ENCODE measurements at places on chromosomes 16 and 17.

GRCh38 chr17:27318228-27318627, 24.3 kb downstream of the WSB1 start:
- DNase-seq: no peak

- no peak for DNase-seq
These were observed 156.5 kb downstream of the RGS9 start for GRCh38 chr17:65293584-65294180.

DNA sequence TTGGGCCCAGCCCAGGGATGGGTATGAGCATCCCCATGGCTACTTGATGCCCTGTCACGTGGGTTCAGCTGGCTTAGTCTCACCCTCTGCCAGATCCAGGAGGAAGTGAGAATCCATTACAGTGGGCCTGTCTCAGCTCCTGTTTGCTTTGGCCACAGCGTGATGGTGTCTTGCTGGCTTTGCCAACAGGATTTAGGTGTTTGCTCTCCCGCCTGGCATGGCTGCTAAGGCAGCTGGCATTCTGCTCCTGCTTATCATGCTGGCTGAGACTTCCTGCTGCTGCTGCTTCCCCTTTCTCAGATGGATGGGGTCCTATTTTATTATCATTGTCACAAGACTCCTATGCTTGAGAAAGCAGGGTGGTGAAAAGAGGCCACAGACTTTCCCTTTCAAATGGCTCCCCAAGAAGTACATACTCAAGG, 28.3 kb upstream of the HOXB13 start:
- no peak for DNase-seq

GRCh38 chr17:30477774-30478115, 537 bp downstream of the GOSR1 start:
- no peak for DNase-seq

DNA sequence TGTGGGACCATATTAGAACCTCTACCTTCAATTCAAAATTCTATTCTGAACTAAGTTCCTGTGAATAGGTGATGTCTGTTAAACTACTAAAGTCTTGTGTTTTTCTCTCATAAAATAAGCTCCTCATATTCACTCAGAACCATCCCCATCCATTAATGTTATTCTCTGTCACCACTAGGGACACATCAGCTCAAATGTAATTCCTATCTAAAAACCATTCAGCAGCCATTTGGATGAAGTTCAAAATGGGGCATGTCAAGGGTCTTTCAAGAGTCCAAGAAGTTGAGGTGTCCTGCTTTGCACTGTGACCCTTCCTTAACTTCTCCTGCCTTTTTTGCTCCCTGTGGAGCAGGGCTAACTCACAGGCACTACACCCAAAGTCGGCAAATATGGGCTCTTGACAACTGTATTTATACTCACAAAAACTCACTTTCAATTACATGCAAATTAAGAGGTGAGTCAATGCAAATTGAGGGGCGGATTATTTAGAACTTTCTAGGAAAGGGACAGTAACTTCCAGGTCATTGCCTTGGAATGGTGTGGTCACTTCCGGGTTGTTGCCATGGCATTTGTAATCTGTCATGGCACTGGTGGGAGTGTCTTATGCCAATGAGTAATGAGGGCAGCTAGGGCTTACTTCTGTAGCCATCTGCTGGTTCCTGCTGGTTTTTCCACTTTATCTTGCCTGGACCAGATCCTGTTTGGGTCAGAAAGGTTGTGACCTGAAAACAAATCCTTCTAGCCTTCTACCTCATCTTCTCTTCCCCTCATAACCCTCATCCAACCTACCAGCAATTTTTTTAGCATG, 128.2 kb upstream of the COX10 start:
- no peak for DNase-seq

DNA sequence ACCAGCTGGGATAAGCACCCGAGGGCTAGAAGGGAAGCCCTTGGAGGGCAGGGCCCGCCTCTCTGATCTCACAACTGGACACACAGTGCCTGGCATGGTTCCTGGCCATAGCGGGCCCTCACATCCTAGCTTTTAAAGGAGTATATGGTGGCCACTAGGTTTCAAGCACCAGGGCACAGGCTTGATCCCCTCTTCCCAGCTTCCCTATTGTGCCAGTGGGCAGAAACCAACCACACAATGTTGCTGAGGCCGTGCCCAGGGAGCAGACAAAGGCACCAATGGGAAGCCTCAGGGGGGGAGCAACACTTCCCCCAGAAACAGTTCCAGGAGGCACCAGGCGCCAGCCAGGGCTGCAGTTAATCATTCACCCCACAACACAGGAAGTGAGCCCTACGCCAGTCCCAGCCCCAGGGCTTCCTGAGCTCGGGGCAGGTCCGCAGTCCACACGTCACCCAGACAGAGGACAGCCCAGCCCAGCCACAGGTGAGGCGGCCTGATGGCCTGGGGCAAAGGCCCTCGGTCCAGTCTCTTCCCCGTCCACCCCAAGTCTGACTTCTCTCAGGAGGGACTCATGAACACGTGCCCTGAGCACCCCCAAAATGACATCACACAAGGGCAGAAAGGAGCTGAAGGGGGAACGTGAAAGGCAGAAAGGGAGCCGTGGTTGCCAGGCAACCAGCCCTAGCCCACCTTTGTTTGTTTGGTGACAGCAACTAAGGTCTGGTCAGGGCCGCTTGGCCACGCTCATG, 12.8 kb downstream of the SMIM5 start:
- DNase-seq: peak; percentile 15

DNA sequence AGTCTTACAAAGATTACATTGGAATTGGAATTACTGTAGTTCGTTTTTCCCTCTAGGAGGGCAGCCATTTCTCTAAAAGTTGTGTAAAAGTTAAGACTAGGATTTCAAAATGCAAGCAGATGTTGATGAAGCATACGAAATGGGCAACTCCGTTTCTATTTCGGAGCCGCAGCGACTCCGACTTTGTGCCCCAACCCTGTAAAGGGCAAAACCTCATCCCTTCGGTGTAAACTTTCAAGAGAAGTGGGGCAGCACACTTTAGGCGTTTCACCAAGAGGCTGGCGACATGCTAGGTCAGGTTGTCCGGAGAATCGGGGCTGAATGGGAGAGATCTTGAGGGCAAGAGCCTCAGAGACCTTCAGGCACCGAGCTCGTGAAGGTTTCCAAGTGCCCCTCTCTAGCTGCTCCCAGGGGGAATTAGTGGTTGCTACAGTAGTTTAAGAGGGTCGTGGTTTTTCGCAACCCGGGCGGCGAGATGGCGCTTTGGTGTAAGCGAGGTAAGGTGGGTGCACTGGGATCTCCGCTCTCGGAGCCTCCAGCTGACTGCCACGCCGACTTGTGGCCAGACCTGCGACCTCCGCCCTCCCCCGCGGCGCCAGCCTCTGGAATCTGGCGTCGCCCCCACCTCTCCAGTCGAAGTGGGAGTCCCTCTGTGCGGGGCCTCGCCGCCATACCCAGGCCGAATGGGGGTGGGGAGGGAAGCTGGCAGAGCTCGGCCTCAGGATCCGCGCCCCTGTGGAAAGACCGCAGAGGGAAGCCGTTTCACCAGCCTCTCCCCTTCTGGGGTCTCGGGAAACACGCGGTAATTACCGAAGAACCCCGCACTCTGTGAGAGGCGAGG, 1.0 kb upstream of the HEXIM2 start:
- DNase-seq: peak; percentile 69

DNA sequence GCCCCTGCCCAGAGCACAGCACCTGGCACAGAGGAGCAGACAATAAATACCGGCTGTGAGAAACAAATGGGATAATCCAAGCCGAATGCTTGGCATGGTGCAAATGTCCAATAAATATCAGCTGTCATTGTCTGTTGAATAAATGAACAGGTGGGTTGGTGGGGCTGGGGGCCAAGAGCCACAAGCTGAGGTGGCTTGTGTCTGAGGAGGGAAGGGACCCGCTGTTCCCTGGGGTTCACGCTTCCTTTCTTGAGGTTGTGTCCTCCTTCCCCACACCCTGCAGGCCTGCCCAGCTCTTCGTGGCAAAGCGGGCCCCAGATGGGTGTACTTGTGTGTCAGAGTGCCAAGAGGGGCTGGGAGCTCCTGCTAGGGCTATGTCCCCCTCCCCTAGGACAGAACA, 38.6 kb downstream of the ARHGAP27 start:
- DNase-seq: no peak

DNA sequence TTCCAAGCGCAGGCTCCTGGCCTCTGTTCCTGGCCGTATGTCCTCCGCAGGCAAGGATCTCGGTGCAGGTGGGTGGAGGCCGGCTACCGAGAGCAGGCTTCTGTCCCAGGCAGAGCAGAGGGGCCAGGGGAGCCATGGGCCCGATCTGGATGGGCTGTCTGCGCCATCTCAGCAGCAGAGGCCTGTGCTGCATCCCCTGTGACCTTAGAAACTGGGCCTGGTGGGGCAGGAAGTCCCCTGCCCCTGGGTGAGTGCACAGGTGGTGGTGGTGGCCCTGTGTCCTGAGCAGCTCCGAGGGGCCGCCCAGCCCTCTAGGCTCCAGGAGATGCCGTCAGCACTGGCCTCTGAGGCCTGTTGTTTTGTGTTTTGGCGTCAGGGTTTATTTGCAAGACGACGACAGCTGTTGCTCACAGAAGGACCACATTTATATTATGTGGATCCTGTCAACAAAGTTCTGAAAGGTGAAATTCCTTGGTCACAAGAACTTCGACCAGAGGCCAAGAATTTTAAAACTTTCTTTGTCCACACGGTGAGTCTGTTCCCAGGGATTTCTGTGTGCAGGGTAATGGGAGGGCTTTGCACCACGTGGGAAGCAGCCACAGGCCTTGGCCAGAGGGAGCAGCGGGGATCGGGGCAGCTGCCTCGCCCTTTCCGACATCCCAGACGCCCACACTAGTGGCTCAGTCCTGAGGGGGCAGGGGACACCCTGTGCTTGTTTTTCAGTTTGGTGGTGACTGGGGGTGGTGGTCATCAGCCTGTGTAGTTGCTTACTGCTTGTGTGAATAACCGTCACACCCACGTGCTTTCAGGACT, 59.1 kb downstream of the PDPK1 start:
- DNase-seq: no peak

DNA sequence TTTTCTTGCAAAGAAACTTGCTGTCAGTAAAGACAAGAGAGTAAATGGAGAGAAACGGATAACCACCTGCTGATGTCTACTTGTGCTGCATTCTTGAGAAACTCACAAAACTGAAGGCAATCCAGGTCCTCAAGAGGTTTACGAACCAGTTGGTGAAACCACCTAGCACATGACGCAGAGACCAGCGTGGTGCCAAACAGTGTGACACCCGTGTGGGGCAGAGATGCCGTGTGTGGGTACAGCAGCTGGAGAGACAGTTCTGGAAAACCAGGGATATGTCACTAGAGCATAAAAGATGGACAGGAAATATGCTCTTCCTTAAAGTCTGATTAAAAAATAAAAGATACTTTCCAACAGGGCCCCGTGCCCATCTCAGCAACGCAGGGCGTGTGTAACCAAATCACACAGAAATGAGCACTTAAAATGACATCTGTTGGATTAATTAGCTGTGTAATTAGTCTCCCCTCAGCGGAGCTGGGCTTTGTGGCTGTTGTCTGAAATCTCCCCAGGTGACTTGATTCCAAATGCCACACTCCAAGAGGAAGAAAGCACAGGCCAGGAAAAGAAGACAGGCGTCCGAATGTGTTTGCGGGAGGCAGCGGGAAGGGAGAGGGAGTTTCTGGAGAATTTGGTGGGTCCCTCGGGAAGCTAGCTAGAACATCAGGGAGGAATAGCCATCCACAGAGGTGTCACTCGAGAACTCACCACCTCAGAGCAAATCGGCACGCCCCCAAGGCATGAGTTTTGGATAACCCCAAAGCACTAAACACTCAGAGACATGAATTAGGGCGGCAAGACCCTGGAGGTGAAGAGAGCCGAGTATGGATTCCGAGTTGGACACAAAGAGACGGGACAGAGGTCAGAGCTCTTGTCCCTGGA, 109.8 kb downstream of the ZFHX3 start:
- no peak for DNase-seq

GRCh38 chr17:36130346-36130745, 26.7 kb downstream of the CCL4 start:
- no peak for DNase-seq

DNA sequence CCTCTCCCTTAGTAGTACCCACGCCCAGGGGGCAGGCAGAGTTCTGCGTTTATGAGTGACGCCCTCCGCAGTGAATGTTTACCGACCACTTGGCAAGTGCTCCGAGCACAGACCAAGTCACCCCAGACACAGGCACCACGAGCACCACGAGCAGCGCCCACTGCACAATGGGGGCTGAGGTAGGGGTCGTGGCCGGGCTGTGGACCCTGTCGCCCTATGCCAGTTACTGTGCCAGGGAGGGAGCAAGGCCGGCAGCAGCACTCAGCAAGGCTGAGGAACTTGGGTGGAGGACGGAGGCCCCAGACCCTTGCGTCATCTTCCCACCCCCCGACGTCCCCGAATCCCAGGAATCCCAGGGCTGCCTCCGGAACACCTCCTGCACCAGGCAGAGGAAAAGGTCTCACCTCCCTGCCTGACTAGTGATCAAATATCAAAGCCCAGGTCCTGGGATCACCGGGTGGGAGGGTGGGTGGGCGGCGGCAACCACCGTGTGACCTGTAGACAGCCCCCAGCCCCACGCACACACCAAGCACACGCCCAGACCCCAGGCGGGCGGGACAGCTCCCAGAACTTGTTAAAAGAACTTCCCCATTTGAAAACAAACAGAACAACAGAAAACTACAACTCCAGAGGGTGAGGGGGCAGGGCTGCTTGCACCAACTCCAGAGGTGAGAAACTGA, 5.4 kb downstream of the VASN start:
- no peak for DNase-seq

- DNase-seq: no peak
These were observed 29.1 kb downstream of the DUSP14 start for GRCh38 chr17:37518826-37519225.

- DNase-seq: no peak
These were observed 4.4 kb downstream of the MVP start for GRCh38 chr16:29824589-29825144.

GRCh38 chr17:47855737-47856136, 4.8 kb upstream of the SP6 start:
- no peak for DNase-seq

GRCh38 chr17:35486920-35487732, 38.6 kb upstream of the SLFN13 start:
- DNase-seq: peak; percentile 86

- DNase-seq: no peak
These were observed 3.6 kb upstream of the UTS2R start for GRCh38 chr17:82367724-82368524.

DNA sequence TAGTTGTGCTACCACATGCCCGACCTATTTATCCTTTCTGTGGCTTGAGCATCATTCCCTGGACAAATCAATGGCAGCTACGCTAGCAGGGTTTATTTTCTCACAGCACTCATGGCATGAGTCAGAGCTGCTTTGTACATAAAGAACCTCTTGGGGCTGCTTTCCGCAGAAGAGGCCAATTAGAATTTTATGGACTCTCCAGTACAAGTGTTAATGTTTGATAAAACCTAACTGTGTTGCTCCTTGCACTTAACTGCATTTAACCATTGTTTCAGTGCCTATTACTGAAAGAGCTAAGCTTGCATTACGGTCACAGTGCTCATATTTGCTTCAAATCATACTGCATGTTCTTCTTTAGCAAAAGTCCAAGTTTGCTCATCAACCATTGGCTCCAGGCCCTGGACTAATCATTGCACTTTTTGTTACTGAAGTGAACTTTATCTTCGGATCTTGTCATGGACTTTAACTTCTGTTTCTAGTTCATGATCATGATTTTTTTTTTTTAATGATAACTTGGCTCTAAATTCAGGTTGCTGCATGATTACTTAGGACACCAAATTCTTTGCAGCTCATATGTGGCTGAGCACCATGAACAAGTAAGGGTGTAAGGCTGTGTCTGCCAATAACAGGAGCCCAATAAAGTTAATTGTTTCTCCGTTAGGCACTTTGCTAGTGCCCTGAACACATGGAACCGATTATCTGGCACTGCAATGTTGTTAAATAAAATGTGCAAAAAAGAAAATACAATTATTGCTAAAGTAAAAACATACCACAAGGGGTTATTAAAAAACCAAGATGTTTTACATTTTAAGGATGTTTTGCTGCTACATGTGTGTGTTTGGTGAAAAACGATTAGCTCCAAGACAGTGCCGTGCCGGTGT, 492.2 kb downstream of the KCNJ2 start:
- no peak for DNase-seq

All from CD4-positive, alpha-beta T cell treated with Interleukin-17A for 4 hours (primary cell).